ENCODE measurements at places on chromosomes 12 and 14.
A peak's percentile ranks its signal among the peaks of the same experiment; 100 is the strongest.

DNA sequence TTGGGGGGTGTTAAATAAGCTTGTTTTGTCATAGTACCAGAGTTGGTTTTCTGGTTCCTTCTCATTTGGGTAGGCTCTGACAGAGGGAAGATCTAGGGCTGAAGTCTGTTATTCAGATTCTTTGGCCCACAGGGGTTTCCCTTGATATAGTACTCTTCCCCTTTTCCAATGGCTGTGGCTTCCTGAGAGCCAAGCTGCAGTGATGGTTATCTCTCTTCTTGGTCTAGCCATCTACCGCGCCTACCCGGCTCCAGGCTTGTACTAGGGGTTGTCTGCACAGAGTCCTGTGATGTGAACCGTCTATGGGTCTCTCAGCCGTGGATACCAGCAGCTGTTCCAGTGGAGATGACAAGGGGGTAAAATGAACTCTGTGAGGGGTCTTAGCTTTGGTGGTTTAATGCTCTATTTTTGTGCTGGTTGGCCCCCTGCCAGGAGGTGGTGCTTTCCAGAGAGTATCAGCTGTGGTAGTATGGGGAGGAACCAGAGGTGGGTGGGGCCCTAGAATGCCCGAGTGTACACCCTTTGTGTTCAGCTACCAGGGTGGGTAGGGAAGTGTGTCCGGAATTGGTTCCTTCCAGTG lies 209.7 kb downstream of the GPHN start:
- no peak for DNase-seq

DNA sequence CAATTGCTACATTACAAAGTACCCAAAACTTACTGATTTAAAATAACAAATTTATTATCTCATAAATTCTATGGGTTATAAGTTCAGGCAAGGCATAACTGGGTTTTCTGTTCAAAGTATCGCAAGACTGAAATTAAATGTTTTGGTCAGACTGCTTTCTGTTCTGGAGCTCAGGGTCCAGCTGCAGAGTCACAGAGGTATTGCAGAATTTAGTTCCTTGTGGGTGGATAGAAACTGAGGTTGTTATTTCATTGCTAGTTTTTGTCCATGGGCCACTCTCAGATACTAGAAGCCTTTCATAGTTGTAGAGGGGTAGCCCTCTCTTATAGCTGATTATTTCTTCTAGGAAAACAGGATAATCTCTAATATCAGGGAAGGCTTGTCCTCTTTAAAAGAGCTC lies 467.9 kb downstream of the TRHDE start:
- no peak for DNase-seq

DNA sequence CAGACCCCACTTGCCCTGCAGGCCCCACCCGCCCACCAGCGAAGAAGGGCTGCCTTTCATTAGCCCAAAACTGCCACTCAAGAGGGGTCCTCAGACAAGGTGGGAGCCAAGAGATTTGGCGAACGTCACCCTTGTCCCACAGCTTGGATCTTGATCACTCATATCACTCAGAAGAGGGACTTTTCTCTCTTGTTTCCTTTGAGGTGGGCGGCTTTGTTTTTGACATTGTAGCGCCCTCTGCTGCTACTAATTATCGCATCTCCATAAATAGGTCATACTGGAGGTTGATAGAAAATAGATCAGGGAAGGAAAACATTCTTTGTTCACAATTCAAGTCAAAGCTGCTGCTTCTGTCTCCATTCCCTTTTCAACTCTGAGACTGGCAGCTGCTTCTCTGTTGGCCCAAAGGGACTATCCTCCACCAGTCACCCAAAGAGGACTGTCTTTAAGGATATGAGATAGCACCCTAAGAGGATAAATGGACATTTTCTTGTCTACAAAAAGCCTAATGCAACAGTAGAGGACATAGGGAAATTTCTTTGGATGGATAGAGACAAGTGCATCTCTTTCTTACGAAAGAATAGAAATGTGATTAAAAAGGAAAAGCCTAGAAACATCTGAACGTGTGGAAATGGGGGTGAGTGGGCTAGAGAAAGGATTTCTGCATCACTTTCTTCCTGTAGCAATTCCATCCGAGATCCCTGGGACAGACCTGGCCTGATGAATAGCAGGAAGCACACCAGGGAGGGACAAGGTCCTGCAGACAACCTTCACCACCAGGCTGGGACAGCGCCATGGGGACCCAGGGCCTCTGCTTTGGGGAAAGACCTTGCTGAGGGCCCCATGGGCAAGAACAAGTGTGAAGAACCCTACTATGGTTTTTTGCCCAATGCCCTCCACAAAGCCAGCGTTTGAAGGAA lies 115.8 kb downstream of the DAD1 start:
- no peak for DNase-seq

DNA sequence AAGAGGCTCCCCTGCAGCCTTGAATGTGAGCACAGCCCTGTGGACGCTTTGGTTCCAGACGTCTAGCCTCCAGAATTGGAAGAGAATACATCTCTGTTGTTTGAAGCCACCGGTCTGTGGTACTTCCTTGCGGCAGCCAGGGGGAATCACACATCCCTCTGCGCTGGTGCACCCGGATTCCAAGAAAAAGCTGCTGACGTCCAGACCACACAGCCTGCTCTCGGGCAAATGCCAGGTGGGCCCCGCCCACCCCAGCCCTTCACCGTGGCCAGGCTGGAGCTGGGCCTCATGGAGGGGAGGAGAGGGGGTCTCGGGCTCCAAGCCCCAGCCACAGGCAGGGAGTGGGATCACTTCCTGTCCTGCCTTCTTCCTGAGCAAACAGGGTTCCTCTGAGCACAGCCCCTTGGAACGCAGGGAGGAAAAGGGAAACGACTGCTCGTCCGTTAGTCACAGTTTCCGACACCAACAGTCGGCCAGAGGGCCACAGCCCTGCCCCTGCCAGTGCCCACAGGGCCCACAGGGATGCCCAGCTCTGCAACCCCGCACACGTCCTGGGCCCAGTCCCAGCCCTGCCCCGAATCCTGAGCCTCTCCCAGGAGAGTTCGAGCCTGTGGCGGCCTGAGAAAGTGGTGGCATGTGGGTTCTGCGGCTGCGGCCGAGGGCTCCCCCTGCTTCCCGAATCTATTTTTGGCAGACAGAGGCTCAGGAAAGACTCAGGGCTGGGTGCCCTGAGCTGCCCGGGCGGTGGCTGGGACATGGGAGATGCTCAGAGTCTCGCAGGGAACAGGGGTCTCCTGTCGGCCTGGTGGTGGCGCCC lies 85.3 kb downstream of the RFLNA start:
- no peak for DNase-seq

DNA sequence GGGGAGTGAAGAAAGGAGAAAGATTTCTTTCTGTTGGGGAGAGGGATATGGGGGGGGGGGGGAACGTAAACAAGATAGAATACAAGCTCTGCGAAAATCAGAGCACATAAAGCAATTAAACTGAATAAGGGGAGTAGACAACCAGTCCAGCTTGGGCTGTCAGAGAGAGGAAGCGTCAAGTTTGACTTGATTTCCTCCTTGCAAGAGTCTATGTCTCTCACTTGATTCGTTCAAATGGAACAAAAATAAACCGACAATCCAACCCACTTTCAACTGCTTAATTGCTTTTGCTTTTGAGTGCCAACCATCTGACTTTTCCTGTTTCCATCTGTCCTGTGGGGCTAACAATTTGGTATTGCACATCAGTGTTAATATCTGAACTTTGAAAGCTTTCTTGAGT lies 942 bp downstream of the SYT1 start:
- DNase-seq, result no peak

DNA sequence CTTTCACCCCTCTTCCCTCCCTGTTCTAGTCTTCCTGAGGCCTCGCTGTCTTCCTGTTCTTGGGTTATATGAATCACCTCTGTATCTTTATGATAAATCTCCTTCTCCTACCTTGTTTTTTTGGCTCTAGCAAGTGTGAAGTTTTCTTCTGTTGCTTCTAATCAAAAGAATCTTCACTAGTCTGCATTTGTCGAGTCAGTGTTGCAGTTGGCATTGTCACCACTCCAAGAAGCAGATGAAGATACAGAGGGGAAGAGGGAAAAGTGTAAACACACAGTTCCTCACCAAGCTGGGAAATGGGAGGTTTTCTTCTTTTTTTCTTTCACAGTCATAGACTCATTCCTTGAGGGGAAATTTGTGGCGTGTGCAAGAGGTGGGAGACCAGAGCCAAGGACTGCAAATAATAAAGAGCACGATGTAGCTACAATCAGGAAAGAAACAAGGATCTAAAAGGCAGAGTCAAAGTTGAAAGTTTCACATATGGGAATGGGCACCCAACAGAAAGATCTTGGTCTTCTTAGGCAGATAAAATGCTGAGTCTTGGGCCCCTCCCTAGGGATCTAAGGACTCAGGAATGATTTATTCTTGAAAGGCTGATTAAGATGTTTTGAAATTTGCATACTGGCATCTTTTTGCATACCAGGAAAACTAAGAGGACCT lies 22.2 kb upstream of the PRICKLE1 start:
- no peak for DNase-seq

DNA sequence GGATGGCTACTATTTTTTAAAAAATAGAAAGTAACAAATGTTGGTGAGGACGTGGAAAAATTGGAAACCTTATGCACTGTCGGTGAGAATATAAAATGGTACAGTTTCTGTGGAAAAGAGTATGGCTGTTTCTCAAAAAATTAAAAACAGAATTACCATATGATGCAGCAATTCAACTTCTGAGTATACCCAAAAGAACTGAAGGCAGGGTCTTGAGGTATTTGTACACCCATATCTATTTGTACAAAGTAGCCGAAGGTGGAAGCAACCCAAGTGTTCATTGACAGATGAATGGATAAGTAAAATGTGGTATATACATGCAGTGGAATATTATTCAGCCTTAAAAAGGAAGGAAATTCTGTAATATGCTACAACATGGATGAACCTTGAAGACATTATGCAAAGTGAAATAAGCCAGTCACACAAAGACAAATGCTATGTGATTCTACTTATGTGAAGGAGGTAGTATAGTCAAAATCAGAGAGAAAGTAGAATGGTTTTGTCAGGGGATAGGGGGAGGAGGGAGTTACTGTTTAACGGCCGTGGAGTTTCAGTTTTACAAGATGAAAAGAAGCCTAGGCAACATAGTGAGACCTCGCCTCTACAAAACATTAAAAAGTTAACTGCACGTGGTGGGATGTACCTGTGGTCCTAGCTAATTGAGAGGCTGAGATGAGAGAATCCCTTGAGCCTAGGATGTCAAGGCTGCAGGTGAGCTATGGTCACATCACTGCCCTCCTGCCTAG lies 38.4 kb upstream of the CCT2 start:
- DNase-seq, result no peak

- DNase-seq, result no peak
Measured at GRCh38 chr12:47296828-47297227, 217.1 kb upstream of the AMIGO2 start.

DNA sequence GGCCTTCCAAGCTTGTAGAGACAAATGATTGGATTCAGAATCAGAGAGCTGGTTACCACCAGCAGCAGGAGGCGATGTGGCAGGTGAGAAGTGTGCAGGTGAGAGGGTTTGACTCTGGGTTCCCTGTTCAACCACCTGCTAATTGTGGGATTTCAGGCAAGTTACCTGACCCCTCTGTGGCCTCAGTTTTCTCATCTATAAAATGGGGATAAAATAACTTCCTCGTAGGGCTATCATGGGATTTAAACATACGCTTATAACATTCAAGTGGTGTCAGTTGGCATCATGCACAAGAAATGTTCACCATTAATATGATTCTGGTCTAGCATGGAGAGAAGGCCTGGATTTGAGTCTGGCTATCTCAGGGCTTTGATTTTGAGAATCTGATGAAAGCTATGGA lies 143.8 kb upstream of the MYL2 start:
- DNase-seq, result no peak

GRCh38 chr14:94114589-94115057 lies 4.1 kb downstream of the IFI27 start:
- DNase-seq, result no peak

DNA sequence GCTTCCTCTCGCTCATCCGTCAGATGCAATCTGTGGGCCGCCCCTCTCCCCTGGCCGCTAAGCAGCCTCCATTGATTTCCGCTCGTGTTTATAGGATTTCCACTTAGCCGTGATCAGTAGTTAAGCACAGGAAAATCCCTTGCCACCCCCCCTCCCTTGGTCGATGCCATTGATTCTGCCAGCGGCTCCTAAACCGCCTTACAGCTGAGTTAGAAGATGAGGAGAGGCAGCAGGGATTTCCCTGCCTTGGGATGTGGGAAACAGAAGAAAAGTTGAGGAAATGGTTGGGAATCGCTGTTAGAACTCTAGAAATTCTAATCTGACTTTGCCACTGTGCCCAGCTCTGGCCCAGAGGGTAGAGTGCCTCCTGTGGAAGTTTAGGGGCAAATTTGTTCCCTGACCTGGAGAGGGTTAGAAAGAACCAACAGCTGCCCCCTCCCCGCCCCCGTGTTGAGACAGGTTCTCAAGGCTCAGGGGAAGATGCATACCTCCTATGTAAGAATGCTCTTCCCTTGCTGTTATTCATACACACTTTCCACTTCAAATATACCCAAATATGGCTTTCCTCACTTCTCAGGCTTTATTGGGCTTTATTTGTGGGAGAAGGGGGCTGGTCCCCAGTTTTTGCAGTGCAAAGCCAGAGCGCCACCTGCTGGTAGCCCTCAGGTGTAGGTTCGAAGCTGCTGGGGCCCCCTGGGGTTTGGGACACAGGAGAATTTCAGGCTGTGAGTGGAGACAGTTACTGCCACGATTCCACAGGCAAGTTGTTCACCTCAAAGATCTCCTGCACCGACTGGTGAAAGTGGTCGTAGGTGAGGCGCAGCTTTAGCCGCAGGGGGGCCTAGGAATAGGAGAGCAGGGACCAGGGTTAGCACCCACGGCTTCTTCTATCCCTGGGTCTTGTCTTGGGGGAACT lies 3.2 kb downstream of the THTPA start:
- DNase-seq, result peak; percentile 63

All from stimulated activated CD4-positive, alpha-beta T cell treated with anti-CD3 and anti-CD28 coated beads, Interleukin-15, amount 100 ng/mL, for 48 hours (primary cell).